ENCODE measurements at places on chromosomes 5 and 9.

DNA sequence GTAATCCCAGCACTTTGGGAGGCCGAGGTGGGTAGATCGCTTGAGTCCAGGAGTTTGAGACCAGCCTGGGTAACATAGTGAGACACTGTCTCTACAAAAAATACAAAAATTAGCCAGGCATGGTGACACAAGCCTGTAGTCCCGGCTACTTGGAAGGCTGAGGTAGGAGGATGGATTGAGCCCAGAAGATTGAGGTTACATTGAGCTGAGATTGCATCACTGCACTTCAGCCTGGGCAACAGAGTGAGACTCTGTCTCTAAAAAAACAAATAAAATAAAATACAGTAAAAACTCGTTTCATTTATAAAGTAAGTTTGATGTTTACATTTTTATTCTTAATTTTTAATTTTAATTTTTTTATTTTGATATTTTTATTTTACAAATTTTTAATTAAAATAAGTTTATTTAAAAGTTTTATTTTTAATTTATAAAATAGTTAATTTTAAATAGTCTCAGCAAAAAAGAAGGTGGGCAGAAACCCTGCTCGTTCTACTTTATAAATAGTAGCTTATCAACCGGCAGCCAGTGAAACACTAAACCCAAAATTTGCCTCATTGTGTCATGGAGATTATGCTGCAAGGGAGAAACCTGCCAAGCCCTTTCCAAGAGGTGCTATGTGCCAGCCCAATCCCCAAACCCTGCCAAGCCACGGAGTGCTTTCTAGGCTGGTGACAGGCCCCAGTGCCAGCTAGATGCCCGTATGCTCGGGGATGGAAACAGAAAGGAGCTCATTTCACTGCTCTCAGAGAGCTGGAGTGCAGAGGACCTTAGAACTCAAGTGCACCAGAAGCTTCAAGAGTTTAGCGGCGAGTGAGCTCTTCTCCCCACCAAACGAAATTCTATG lies 38.9 kb downstream of the SERINC5 start:
- no peak for DNase-seq

- DNase-seq = no peak
These were observed 7.2 kb upstream of the SFXN1 start for GRCh38 chr5:175471196-175471595.

DNA sequence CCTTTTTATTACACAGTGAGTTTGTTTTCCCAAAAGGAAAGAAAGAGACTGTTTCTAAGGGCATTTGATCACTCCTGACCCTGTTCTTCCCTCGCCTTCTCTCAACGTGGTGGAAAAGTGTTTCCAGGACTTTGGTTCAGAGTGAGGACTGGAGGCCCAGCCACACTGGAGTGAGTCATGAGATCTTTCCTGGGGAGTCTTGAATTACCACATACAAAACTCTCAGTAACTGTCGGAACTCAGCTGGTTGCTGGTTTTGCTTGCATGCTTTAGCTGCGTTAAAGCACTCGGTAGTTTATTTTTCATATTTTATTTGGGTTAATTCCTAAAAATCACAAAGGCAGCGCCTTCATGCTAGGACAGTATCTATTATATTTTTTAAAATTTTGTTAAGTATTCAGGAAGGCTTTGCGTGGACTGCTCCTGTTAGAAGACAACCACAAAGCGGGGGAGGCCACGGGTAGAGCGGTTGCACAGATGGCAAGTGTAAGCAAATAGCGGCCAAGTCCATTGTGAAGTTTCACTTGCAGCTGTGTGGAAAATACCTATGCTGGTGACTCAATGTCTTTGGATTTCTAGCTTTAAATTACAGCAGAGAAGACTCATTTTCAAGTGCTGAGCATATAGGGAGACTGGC lies 77.7 kb downstream of the ARSB start:
- no peak for DNase-seq

DNA sequence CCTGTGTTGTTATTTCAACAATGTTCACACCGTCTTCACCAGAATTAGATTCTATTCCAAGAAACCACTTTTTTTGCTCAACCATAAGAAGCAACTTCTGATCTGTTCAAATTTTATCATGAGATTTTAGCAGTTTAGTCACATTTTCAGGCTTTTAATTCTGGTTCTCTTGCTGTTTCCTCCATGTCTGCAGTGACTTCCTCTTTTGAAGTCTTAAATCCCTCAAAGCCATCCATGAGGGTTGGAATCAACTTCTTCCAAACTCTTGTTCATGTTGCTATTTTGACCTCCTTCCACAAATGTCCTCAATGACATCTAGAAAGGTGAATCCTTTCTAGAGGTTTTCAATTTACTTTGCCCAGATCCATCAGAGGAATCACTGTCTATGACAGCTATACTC lies 25.7 kb upstream of the ENTREP1 start:
- no peak for DNase-seq

- no peak for DNase-seq
These were observed 388.0 kb downstream of the ACTL7B start for GRCh38 chr9:108467653-108468324.

DNA sequence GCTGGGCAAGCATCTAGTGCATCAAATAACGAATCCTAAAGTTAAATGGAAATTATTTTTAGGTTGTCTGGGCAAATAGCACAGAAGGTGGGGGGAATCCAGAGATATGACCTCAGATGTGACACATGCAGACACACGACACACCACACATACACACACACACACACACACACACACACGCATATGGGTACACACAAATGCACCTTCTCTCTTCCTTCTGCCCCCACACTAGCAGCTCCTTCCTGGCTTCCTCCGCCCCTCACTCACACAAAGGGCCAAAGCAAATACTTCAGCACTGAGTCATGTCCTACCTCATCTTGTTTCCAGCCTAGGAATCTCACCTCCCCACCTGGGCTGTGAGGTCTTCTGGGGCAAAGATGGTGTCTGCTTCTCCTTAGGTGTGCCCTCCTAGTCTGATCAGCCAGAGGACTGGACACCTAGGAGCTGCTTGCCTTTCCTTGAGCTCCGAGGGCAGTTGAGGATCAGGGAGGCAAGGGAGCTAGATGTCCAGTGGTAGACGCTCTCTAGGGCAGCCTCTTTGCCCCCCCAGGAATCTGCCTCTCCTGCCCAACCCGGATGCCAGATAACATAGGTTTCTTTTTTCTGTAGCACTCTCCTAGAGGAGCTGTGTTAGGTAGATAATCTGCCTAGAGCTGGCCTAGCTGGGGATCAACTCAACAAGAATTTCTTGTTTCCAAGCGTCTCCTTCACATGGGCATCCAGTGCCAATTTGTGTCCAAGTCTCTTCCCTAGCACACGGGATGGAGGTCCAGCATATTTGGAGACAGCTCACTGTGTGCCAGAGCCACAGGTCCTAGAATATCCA lies 14.3 kb upstream of the JADE2 start:
- peak; percentile 93 for DNase-seq

GRCh38 chr5:61523073-61523472 lies 191.0 kb downstream of the ZSWIM6 start:
- no peak for DNase-seq

DNA sequence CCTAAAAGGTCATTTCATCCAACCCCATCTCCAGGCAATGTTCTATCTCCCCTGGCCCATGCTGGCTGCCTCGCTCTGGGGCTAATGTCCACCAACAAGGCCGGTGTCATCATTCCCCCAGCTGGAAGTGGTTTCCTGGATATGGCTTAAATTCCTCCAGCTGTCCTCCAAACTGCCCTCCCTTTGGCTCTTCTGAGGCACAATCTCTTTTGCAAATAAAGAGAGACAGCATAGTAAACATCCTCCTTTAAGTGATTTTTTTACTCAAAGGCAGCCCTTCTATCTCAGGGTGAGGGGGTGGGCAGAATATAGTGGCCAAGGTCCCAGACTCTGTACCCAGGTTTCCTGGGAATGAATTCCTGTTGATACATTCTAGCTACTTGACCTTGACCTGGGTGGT lies 117.4 kb upstream of the PANK3 start:
- DNase-seq = no peak

GRCh38 chr5:16691731-16692130 lies 74.9 kb upstream of the RETREG1 start:
- DNase-seq = no peak

GRCh38 chr9:124471761-124472160 lies 21.5 kb downstream of the ADGRD2 start:
- DNase-seq = no peak

DNA sequence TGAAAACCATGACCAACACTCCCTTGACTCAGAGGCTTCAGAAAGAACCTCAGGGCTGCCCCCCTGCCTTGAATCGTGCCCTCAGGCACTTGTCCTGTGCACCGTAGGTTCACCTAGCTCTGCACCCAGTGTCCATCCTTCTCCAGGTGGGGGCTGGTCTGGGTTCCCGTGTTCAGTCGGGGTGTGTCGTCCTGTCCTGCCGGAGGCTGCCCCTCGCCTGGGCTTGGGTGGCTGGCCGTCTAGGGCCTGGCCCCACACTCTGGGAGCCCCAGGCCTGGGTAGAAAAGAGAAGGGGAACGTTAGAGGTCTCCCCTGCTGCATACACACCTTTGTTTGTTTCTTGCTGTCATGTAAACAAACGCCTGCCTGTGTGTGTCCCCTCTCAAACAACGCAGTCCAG lies 29.3 kb downstream of the CATSPER3 start:
- no peak for DNase-seq

- peak; percentile 70 for DNase-seq
These were observed 404 bp upstream of the AFAP1L1 start for GRCh38 chr5:149271195-149271715.

GRCh38 chr5:6713274-6714225 lies at the start of gene TENT4A:
TENT4A (plus strand) TSS chr5:6713432; CDS start chr5:6713984, 552 bp downstream.
- DNase-seq = no peak

GRCh38 chr9:127178686-127179632 lies 56.5 kb upstream of the ANGPTL2 start:
- DNase-seq = peak; percentile 39

DNA sequence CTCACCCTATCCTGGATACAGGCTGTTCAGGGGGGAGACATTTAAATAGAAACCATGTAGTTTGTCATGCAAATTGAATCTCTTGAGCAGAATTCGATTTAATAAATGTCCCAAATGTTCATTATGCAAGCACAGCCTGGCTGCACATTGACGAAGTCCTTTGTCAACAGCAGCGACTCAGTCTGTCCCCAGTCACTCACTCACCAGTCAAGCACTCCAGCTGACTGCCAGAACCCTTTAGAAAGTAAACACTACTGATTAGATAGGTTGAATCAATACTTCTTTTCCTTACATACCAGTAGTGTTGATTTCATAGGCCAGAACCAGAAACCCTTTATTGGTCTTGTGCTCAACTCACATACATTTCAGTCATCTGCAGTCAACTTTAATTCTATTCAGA lies 27.5 kb downstream of the CDH6 start:
- no peak for DNase-seq

DNA sequence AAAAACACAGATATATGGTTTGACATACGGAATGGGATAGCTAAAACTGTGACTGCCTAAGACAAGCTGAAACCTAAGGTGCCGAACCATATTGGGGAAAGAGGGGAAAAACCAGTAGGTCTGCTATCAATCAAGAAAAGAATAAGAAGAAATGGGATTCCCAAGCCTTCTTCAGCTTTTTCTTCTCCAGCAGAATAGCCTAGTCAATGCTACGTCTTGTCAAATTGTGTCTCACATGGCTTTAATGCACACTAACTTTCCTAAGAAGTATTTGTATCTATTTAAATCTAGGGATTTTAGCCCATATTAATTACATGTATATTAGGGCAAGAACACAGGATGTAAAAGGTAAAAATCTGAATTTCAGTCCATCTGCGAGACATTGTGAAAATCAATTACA lies 797 bp upstream of the FBXO38 start:
- no peak for DNase-seq

GRCh38 chr9:114003758-114004157 lies 74.3 kb downstream of the AMBP start:
- no peak for DNase-seq

- DNase-seq = peak; percentile 34
These were observed 160.6 kb upstream of the PLCXD3 start for GRCh38 chr5:41670854-41671479.

DNA sequence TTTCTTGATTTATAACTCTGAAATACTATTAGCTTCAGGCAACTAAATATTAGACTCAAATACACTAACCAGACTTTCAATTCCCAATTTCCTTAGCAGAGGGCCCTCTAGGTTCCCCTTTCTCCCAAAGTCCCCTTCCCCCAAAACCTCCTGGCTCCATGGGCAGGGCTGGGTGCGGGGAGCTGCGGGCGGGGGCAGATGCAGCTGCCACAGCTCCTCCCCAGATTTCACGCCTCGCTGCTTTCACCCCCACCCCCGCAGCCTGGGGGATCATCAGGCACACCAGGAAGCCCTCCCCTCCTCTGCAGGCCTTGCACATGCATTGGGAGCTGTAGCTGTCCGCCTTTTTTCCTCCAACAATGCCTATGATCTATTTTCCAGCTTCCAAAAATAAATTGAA lies 82.8 kb upstream of the SPATA31C2 start:
- DNase-seq = no peak

DNA sequence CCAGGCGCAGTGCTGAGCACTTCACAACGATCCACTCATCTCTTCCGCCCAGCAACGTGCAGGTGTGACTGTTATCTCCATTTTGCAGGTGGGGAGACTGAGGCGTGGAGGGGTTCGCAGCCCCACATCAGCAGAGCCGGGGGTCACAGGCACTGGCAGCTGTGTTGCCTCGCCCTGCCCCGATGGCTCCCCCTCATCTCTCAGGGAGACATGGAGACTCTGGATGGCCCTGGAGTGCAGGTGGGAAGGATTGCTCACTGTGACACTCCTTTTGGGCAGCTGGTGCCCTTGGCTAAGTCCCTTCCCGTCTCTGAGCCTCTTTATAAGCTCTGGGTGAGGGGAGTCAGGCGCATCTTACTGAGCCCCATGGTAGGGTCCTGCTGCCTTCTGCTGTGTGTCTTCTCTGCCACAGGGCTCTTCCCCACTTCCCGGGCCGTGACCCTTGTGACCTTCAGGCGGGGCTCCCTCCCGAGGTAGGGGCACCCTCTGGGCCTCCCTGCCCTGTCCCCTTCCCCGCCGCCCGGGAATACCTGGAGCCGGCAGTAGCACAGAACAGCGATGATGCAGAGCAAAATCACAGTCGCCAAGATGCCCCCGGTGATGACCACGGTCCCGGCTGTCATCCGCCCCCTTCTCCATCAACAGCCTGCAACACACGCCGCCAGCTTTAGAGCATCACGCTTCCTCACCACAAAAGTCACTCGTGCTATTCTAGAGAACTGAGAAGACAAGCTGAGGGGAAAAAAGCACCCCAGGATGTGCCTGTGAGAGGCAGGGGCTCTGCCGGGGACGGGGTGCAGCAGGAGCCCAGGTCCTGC lies 29.4 kb downstream of the FAM163B start:
- no peak for DNase-seq

DNA sequence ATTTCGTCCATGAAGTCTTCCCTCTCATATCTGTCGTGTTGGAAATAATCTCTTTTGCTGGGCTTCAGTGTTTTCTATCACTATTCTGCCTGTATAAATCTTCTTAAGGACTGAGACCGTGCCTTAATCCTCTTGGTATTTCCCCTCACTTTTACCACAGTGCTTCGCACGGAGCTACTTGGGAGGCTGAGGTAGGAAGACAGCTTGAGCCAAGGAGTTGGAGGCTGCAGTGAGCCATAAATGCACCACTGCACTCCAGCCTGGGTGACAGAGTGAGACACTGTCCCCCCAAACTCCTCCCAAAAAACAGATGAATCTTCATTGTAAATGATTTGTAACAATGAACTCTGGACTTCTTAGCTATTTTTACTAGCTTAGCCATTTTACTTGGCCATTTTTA lies 57.8 kb downstream of the PHAX start:
- DNase-seq = no peak

All from H9 (cell line).